ENCODE measurements at places on chromosomes 6 and 20.

GRCh38 chr6:82371799-82372546 lies 8.4 kb downstream of the TPBG start:
- no peak for DNase-seq

DNA sequence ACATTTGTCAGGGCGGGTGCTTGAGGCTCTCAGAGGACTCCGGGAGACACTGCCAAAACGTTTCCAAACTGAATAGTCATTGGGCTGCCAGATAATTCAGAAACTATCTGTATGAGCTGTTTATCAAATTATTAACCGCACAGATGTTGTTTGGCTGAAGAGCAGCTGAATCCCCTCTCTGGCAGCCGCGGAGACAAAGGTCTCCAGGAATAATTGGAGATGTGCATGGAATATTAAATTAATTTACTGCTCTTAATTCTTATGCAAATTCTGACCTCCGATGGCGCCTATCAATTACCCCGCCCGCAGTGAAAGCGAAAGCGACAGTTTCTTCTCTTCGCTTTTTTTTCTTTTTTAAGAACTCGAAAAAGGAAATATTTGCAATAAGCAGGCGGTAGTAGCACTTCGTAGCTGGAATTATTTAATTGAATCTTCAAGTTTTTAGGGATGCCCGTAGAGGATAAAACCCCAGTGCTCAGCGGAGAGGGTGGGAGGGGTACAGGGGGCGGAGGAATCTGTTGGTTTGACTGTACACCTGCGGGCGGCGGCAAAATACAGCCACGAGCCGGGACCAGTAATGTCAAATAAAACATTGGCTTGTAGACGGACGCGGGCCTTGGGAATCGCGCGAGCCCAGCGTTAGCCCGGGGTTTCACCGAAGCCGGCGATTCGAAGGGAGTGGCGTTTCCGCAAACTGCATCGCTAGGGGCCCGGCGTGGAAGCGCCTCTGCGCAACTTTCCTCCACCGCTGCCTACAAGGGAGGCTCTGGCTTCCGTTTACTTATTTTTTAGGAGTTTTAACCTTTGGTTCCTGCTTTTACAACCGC lies 6.2 kb downstream of the LINC00237 start:
- no peak for DNase-seq

- no peak for DNase-seq
Observed at GRCh38 chr6:36127462-36128016, 2.8 kb upstream of the MAPK13 start.

DNA sequence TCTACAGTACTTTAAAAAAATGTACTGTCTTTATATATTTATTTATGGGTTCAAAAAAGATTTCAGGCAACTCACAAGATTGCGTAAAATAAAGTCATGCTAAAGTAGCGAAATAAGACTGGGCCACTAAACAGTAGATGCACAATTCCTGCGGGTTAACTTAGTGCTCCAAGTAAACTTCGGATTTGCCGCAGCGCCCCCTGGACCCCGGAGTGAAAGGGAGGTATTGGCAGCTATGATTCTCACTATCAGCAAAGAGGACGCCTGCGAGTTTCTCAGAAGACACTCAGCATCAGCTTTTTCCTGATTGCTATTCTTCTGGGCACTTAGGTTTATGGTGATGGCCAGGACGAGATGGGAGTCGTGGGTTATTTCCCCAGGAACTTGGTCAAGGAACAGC lies 1.4 kb downstream of the OTOR start:
- no peak for DNase-seq

DNA sequence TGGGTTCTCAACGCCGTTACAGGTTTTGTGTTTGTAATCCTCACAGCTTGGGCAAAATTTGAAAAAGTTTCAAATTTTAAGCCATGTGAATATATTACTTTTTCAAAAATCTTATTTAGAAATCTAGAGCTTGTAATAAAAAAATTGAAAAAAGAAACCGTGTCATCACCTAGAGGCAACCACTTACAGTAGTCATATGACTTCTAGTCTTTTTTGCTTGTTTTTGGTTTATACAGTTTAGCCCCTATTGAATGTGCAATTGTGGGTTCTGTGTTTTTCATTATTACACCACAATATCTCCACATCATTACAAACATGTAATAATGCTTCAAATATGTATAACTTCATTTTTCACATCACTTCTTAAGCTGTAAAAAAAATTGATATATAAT lies 888 bp downstream of the DYNLRB1 start:
- DNase-seq = no peak

DNA sequence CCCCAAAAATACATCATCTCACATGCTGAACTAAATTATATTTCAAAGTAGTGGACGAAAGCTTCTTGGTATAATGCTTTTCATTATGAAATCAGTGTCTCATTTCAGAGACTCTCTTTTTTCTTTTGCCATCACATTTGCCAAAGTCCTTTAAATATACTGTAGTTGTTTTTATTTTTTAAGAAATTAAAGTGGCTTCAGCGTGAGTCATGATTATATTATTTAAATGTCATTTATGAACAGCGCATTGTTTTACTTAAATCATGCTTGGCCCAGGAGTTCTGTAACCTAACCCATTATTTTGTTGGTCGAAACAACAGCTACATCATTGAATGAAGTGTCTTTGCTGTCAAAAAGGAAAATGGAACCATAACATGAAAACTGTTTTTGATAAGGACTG lies 100.9 kb downstream of the CD109 start:
- no peak for DNase-seq

DNA sequence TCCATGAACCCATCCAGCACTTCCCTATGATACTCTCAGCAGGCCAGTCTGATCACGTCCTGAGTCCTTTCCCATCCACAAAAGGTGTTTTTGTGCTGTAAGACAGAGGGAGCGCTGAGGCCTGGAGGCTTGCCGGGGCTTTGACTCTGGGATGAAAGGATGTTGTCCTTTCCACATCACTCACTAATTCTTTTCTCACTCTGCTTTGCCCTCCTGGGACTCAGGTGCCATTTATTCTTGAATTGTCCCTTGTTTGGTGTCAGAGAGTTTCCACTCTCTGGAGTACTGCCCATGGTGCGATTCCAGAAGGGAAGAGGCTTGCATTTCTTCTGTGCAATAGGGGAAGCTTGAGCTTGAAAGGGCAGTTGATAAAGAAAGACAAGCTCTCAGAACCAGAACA lies 15.3 kb upstream of the TUBB2B start:
- DNase-seq = no peak

DNA sequence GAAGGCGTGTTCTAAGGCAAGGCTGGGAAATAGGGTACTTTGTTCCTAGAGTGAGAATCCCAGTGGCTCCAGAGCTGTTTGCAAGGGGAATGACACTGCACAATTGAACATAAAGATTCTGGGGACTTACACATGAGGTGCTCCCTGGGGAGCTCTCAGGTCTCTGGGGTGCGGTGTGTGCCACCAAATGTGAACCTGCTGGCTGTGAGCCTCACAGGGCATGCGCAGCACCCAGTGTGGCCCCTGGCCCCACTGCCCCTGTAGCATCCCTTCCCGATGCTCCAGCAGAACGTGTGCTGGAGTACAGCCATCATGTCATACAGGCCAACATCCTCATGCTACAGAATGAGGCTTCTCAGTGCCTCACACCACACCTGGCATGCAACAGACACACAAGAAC lies 68.2 kb downstream of the TOX2 start:
- DNase-seq = no peak

DNA sequence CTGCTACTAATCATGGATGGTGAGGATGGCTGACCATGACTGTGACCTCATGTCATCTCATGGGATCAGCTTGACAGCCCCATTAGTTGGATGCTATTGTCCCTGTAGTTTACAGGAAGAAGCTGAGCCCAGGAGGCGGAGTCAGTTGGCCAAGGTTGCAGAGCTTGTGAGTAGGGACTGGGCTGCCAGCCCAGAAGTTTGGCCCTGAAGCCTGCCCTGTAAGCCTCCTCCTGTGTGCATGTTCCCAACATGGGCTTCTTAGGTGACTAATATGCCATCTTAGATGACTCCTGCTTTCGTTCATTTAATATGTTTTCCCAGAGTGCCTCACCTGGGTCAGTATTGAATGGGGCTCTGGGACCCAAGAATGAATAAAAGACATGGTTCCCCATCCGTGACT lies 6.9 kb downstream of the EDN3 start:
- no peak for DNase-seq

DNA sequence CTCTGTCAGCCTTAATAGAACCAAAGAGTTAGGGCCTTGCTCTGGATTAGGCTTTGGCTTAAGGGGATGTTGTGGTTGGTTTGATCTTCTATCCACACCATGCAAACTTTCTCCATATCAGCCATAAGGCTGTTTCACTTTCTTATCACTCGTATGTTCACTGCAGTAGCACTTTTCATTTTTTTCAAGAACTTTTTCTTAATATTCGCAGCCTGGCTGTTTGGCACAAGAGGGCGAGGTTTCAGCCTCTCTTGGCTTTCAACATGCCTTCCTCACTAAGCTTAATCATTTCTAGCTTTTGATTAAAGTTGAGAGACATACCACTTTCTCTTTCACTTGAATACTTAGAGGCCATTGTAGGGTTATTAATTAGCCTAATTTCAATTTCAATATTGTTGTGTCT lies 193.1 kb downstream of the NRN1 start:
- DNase-seq = no peak

- no peak for DNase-seq
Observed at GRCh38 chr20:25275813-25276532, 28.1 kb downstream of the PYGB start.

- DNase-seq = no peak
Observed at GRCh38 chr20:63357921-63358905, 2.9 kb downstream of the CHRNA4 start.

DNA sequence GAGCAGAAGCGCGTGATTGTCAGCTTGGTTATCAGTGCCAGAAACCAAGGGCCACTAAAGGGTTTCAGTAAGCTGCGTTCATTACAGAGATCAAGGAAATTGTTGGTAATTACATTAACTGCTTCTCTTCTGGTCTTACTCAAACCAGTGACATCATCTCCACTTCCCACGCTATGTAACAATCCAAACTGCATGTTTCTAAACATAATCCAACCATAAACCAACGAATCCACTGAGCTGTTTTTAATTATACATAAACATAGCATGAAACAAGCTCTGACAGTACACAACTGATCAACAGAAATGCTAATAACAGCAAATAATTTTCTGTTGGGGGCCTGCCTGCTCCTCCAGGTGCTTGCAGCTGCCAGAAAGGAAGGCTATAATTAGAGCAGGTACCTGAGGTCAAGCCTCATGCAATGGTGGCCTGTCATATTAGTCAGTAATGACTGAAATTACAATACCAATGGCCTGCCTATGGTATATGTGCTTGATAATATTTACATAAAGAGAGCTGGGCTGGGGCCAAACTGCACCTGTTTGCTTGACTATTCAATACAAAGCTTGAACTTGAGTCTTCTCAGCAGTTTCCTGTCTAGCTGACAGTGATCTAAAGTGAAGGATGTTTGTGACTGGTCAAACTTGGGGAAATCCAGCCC lies 40.1 kb downstream of the ILRUN start:
- DNase-seq = no peak

DNA sequence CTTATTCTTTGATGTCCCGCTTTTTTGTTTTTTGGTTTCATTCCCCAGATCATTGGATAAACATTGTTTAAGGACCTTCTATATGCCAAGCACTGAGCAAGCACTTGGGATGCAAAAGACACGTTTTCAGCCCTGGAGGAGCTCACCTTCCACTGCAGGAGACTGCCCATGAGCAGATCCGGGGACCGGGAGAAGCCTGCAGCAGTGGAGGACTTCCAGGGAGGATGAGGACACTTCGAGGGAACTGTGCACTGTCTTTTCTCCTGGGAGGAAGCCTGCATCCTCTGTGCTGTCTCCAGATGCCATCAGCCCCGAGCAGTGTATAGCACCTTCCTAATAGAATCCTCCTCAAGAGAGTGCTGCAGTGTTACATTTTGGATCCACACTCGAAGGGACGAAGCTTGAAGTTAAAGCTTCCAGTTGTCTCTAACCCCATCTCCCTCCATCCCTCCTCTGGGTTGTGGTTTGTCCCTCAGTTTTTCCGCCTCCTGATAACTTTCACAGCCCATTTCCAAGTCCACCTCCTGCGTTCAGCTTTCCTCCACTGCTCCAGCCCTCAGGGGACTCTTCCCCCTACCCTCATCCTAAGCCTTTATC lies 5.8 kb upstream of the KCNG1 start:
- no peak for DNase-seq

DNA sequence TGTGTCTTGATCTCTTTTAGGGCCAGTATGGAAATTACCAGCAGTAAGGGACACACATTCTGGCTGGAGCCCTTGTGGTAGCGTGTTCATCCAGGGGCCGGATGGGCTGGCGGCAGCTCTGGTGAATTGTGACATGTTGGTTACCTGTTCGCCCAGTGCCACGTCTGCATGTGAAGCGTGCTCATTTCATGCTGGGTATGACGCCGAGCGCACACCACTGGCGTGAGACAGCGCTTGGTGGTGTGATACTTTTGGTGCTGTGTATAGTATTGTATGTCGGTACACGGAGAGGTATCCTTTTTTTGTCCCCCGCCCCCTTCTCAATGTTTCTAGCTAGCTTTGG lies 3.7 kb upstream of the MTG2 start:
- DNase-seq = no peak

GRCh38 chr6:3359101-3359752 lies 97.6 kb downstream of the SLC22A23 start:
- no peak for DNase-seq

DNA sequence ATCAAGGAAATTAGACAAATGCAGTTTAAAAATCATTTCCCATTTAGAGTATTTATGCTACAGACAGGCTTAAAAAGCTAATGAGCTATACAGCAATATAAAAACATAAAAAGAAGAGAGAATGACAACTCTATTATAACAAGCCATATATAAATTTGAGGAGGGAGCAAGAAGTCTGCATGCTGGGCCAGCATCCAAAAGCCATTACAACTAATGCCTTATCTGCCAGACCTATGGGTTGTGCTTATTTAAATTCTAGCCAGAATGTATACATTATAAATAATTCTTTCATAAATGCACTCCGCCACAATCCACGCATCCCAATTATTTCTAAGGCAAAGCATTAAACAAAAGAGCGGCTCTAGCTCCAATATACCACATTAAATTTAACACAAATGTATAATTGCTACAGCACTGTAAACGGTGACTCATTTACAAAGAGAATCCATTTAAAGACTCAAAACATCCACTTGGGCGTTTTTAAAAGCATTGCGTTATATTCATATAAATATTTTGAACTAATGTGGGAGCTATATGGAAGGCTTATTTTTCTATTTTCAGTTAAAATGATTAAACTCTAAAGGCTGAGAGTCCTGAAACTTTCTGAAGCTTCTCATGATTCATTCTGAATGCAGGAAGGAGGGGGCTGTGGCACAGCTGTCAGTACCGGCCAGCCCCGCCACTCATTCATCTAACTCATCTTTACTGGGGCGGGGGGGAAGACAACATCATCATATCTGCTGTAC lies 37.7 kb upstream of the RAB22A start:
- no peak for DNase-seq

GRCh38 chr6:144334150-144334708 lies 49.1 kb downstream of the UTRN start:
- DNase-seq = no peak

GRCh38 chr6:119215885-119216590 lies 133.5 kb downstream of the MAN1A1 start:
- DNase-seq = no peak

- DNase-seq = no peak
Observed at GRCh38 chr6:119521251-119521650, 171.7 kb upstream of the MAN1A1 start.
